ENCODE measurements at places on chromosomes 7 and 10.
A peak's percentile ranks its signal among the peaks of the same experiment; 100 is the strongest.

GRCh38 chr7:20190560-20191390 is 26.4 kb downstream of the MACC1 start:
- DNase-seq, result no peak

DNA sequence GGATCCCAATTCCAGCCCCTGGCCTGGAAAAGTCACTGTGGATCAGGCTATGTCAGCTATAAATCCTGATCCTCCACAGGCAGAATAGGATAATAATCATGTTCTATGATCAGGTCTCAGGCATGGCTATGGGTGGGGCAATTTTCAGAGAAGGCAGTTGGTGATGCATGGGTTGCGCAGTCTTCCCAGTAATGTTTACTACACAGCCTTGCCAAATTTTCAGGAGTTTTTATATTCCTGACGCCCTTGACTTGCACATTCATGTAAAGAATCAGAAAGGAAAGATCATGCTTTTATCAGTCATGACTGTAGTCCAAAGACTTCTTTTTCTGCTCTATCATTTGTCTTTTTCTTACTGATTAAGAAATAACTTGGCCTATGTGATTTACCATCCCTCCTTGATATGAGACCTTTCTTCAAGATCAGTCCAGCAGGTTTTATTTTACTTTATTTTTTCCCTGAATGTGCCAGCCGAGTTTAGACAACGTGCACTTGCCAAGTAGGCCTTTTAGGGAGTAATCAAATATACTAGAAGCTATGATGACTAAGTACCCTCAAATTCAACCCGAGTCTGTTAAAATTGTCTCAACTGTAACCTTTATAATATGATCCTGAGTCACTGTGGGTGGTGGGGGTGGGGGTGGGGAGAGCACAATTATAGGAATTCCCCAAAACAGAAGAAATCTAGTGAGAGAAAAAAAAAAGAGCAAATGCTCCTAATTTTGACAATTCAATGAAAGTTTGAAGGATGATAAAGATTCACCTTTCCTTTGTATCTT is 31.9 kb downstream of the ARL4A start:
- peak; percentile 80 for DNase-seq

- DNase-seq, result no peak
Measured at GRCh38 chr10:120394446-120394845, 62.6 kb upstream of the PLPP4 start.

GRCh38 chr7:19327018-19327417 is 181.8 kb upstream of the FERD3L start:
- no peak for DNase-seq

DNA sequence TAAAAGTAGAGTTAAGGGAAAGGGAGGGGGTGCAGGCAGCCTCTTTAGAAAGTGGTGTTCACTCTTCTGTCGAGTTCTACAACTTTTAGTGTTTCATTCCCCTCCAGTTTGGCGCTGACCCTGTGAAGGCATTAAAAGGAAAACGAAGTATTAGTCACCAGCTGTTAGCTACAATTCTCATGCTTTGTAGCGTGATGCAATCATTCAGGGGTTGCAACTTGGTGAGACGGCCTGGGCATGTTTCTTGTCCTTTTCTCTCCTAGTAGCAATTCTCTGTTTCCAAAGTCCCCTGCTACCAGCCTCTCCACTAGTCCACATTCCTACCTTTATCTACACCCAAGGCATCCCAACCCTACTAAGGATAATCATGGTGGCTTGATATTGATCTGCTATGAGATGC is 33.7 kb upstream of the DGKI start:
- DNase-seq, result no peak

GRCh38 chr10:74071157-74071556 is 73.2 kb downstream of the VCL start:
- no peak for DNase-seq

DNA sequence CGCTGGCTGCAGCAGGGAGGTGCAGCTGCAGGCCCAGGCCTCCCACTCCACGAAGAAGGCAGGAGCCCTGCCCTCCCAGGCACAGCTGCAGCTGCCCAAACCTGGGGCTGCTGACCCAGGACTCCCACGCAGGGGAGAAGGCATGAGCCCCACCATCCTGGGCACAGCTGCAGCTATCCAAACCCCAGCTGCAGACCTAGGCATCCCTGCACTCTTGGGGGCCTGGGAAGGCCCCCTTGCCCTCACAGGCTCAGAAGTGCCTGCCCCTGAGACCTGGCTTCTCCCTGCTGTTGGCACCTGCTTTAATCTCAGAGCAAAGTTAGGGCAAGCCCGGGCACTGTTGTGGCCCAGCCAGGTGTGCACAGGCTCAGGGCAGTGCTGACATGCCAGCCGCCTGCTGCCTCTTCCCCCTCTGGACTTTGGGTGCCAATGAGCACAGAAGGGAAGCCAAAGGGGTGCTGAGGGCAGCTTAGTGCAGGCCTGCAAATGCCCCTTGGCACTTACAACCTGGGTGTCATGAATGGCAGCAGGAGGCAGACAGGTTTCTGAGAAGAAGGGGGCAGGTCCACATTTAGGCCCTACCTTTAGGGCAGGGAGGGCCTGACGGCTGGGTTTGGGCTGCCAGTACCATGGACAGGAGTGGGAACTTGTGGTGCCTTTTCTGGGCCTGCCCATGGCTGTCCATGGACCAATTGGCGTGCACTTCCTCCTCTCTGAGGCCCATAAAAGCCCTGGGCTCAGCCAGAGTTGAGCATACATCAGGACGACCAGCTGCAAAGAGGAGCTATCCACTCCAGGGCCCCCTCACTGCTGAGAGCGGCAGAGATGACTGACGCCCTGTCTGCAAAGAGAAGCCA is 31.1 kb downstream of the CRTAC1 start:
- no peak for DNase-seq

DNA sequence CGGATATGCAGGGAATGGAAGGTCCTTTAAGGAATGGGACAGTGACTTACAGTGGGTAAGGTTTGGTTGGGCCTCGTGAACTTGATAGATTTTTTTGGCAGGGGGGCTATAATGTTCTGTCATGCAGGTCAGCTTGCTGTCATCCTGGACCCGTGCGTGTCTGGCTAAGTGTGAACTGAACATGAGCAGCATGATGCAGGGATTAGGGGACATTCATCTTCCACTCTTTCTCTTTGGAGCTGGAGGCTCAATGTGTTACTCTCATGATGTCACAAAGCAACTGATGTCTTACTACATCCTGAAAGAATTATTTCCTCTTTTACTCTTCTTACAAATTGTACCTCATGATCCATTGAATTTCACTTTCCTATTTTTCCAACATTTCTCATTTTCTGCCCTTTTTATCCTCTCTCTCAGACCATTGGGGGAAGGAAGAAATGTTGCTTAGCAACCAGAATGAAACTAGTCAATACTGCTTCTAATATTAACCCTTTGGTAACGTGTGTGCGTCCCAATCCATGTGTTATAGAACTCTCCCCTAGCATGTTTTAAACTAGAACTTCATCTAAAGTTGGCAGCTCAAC is 549.1 kb downstream of the LRMDA start:
- peak; percentile 54 for DNase-seq

GRCh38 chr7:10222976-10223375 is 750.7 kb upstream of the PHF14 start:
- DNase-seq, result no peak

GRCh38 chr7:34133356-34133982 is 228.1 kb downstream of the BMPER start:
- no peak for DNase-seq

GRCh38 chr10:33893506-33893905 is 559.0 kb upstream of the NRP1 start:
- no peak for DNase-seq
